IMR-90 (cell line): ENCODE measurements at places on chromosomes 11 and 22.

- DNase-seq: no peak
- no peak overlapping the region for H3K27ac ChIP-seq
- H3K4me3 ChIP-seq: no peak overlapping the region
- H3K4me1 ChIP-seq: peaks cover 20% of the 10 kb centered on the region
- no peaks in the 10 kb centered on the region for H3K27me3 ChIP-seq
Measured at GRCh38 chr11:69439127-69439526, 42.3 kb upstream of the LINC01488 start.

DNA sequence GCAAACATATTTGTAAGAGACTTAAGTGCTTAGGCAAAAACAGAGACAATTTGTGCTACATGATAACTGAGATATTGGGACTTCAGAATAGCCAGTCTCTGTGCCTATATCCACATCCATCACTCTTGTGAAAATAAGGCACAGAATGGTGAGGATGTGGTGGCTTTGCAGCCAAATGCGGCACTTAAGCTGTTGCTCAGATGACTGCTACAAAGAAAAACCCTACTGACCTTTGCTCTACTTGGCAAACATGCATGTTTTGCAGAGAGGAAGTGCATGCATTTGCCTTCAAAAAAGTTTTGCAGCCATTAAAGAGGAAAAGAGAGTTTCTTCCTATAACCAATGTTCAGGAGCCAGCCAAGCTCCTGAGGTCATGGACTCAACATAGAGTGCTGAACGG, 675.0 kb upstream of the KIRREL3 start:
- DNase-seq: peak; percentile 4
- H3K4me3 ChIP-seq: no peak overlapping the region
- H3K4me1 ChIP-seq: no peaks in the 10 kb centered on the region
- H3K27ac ChIP-seq: no peak overlapping the region
- H3K36me3 ChIP-seq: no peaks in the 10 kb centered on the region

- no peaks in the 10 kb centered on the region for H3K4me1 ChIP-seq
- H3K27ac ChIP-seq: no peak overlapping the region
- DNase-seq: no peak
- no peaks in the 10 kb centered on the region for H3K36me3 ChIP-seq
- peaks cover 3% of the 10 kb centered on the region; the same call in 1 of the 2 replicates for H3K27me3 ChIP-seq
Measured at GRCh38 chr22:33024626-33025025, 33.6 kb downstream of the SYN3 start.

DNA sequence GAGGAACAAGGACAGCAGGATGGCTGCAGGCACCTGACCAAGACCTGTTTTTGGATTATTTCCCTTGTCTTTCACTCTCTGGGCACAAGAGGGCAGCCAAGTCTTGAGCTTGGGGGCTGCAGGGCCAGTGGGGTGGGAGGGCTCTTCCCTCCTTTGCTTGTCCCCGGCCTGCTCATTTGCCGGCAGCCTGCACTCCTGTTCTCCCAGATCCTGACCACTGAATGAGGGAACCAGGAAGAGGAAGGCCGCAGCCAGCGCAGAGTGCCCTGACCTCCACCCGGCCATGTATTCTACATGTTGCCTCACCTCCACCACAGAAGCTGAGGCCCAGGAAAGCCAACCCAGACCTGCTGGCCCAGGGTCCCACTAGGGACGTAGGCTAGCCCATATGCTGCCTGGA, 15.5 kb upstream of the NNMT start:
- peak; percentile 85 for DNase-seq
- H3K36me3 ChIP-seq: no peaks in the 10 kb centered on the region
- H3K4me3 ChIP-seq: no peak overlapping the region
- peak overlapping the region; percentile 44 for H3K27ac ChIP-seq
- peaks cover 15% of the 10 kb centered on the region for H3K4me1 ChIP-seq
- peaks cover 2% of the 10 kb centered on the region; the same call in 1 of the 2 replicates for H3K27me3 ChIP-seq

DNA sequence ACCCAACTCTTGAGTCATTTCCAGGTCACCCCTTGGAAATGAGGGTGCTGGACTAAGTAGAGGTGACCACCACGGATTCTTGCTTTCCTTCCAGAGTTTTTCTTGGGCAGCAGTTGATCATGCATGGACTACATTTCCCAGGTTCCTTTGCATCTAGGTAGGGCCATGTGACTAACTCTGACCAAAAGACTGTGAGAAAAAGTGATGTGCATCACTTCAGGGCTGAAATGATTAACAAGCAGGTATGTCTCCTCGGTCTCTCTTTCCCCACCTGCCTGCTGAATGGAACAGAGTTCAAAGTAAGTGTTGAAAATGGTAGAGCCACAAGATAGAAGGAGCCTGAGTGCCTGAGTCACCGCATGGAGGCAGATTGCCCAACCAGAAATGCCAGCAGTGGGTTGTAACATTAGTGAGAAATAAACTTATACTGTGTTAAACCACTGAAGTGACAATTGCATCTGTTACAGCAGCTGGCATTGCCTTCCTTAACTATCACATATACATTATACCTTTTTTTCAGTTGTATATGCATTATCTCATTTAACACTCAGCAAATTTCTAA, 113.5 kb downstream of the MN1 start:
- DNase-seq: no peak
- H3K27me3 ChIP-seq: peaks cover 2% of the 10 kb centered on the region
- H3K4me1 ChIP-seq: peaks cover 2% of the 10 kb centered on the region; the same call in 1 of the 2 replicates
- no peak overlapping the region for H3K27ac ChIP-seq
- no peak overlapping the region for H3K4me3 ChIP-seq

DNA sequence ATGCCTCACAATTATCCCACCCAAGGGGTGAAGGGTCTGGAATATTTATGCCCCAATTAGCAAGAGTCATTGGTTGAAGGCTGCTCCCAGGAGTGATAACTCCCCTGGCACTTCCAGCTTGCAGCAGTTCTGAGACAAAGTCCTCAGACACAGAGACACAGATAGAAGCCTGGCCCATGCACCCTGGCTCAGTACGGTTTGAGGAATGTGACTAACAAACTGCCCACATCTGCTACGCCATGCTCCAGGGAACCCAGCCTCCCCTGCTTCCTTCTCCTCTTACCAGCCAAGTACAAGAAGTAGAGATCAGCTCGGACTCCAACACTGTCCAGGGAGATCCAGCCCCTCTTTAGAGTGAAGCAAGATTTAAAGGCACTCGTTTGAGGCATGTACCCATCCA, 48.5 kb upstream of the BMAL1 start:
- H3K4me3 ChIP-seq: no peak overlapping the region
- no peak for DNase-seq
- no peak overlapping the region for H3K27ac ChIP-seq
- H3K4me1 ChIP-seq: peaks cover 3% of the 10 kb centered on the region; the same call in 1 of the 2 replicates
- H3K27me3 ChIP-seq: no peaks in the 10 kb centered on the region

GRCh38 chr11:31847761-31848160, 36.6 kb upstream of the PAX6 start:
- peaks cover 18% of the 10 kb centered on the region for H3K27me3 ChIP-seq
- H3K36me3 ChIP-seq: no peaks in the 10 kb centered on the region
- no peak for DNase-seq
